ENCODE measurements at places on chromosomes 5 and 9.
A peak's percentile ranks its signal among the peaks of the same experiment; 100 is the strongest.

DNA sequence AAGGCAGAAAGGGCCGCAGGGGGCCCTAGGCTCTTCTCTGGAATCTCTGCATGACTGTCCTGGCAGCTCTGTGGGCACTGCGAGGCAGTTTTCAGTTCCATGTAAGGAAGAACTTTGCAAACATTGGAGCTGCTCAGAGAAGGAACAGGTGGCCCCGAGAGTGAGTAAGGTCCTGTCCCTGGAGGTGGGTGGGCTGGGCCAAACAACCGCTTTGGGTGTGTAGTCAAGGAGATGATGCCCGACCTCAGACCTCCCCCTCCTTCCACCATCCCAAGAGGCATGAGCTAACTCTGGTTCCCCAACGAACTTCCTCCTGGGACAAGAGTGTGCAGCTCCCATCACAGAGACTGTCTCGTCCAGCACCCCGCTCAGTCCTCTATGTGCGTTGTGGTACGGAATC, 20.5 kb downstream of the CSF1R start:
- no peak for DNase-seq

GRCh38 chr5:148179234-148179824, 11.0 kb downstream of the SPINK14 start:
- DNase-seq, result no peak

- no peak for DNase-seq
These were observed 17.7 kb downstream of the ZNF366 start for GRCh38 chr5:72489536-72489935.

DNA sequence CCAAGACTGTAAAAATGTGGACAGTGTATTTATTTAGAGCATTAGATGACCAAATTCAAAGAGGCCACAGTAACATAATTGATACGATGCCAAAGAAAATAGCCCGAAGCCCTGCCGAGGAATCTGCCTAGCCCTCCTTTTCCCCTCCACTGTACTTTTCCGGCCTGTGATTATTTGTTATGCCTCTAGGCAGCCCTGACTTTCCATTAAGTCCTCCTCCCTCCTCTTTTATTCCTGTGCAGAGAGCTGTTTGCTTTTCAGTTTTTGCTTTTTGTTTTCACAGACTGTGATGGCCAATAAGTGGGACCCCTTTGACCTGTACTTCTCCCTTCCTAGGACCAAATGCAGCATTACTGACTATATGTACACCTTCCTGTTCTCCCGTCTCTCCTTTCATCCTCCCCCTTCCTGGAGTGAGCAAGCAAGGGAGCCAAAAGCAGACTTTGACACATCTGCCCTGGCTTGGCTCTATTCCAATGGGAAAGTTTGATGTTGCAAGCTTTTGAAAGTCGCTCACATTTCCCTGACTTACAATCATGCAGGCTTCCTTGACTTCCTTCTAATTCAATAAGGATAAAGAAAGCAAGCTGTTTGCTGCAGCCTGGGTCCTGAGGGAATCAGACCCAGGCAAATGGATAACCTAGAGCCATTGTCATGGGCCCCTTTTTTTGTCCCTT, 76.1 kb downstream of the NREP start:
- DNase-seq, result no peak

GRCh38 chr5:91386120-91386519, 3.0 kb upstream of the ARRDC3 start:
- no peak for DNase-seq

DNA sequence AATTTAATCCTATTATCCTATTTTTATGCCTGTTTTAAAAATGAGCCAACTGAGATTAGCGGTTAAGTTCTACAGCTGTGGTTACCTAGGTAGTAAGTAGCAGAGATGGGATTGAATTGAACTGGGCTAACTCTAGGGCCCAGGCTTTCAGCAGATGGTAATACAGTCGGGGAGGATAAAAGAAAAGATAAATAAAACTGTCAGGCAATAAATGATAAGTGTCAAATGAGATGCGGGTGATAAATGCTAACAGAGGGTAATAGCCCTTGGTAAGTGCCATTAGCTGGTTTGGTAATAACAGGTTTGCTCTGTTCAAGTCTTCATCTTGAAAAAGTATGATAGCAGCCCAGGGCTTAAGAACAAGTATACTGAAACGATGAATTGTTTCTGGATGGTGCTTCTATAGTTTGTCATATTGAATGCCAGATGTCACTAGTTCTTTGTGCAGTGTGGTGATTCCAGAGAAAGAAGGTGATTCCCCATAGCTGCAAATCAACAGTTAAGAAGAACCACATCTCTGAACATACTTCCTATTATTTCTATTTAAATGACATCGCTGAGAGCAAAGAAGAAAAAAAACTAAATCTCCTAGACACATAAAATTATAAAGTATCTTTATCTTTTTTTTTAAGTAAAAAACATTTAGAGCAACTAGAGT, 360.8 kb upstream of the PANK3 start:
- no peak for DNase-seq

DNA sequence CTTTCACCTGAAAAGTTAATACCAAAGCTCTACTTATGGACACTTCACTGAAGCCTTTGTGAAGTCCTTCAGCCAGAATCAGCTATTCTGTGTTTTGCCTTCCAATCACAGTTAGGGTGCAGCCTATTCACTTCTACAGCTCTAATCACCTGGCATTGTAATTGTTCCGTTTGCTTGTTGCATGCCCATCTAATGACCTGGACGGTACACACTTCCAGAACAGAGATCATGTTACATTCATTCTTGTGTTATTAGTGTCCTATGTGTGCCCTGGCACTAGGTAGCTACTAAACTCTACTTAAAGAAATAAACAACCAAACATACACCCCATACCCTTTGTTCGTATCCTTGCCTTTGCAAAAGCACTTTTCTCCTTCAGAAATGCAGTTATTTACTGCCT, 1162.9 kb upstream of the WWC1 start:
- no peak for DNase-seq

- no peak for DNase-seq
These were observed 220.4 kb downstream of the MAPKAP1 start for GRCh38 chr9:125486576-125486975.

DNA sequence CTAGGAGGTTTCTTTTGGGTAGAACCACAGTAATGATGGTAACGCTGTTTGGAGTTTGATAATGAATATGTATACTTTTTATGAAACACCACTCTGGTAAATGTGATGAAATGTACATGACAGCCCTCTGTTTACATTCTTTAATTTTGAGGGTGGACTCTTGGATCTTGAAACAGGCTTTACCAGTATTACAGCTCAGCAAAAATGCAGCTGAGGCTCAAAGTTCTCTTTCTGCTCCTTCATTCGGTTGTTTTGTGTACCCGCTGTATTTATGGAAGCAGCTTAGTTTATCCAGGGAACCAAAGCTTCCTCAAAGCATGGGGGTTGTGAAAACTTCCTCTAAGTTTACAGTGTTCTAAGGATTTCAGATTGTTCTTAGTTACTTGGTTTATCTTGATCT, 11.1 kb downstream of the GAPVD1 start:
- no peak for DNase-seq

DNA sequence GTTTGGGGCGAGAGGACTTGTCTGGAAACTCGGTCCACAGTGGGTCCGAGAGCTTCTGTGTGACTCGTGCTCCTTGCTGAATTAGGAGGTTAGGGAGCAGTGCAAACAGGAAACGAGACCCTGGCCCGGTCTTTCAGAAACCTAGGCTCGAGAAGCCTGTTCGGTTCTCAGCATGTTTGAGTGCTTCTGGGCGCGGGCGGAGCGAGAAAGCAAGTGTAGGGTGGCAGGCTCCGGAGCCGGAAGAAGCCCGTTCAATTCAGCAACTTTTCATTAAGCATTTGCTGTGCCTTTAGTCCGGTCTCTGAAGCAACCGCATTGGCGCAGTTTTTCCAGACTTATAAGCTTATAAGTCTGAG, 547 bp downstream of the CLTA start:
- DNase-seq, result peak; percentile 33

GRCh38 chr5:111254613-111255012, 30.4 kb downstream of the CAMK4 start:
- peak; percentile 41 for DNase-seq

GRCh38 chr5:36876965-36877666, 547 bp downstream of the NIPBL start:
- DNase-seq, result peak; percentile 36

DNA sequence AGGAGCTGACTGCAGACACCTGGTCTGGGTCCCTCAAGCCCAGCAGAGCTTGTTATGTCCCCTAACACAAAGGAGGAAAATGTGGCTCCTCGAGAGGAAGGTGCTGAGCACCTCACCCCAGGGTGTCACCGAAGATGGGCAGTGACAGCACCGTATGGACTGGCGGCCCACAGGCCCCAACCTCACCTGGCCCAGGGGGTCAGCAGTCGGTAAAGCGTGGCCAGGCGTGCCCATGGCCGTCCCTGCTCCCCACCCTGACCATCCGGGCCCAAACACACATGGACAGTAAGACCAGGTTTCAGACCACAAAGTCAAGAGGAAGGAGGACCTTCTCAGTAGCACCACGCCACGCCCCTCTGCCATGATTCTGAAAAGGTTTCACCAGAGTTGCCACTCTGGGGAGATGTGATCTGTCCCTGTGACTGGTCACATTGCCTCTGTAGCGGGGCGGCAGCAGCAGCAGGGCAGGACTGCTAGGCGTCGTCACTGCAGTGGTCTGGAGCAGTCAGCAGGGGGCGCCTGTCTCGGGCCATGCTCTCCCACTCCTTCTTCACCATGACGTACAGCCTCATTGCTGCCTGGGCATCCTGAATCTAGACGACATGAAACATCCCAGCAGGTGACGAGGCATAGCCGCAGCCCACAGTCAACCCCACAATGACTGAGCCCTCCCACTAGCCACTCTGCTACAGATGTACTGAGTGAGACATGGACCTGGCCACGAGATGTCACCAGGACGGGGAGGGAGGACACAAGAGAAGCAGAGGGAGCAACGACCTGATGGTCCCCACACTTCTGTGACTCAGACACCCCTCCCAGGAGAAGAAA, 11.1 kb downstream of the REXO4 start:
- DNase-seq, result peak; percentile 70

- DNase-seq, result no peak
These were observed 102.4 kb downstream of the VAV2 start for GRCh38 chr9:133889584-133890301.

DNA sequence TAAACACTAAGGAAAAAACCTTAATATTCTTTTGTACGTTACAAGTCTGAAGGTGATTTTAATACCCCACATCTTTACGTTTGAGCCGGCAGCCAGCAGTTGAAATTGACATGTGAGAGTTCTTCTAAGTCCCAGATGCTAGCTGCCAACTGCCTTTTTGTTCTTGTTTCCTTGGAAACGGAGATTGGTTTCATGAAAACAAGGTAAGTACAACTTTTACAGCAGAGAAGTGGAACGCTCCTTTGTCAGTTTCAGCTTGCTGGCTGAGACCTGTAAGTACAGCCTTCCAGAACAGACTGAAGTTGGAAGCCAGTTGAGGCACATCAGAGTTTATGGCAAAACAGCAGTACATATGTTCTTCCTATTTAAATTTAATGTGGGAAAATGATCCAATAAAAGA, 1018.4 kb upstream of the ARRDC3 start:
- DNase-seq, result no peak

DNA sequence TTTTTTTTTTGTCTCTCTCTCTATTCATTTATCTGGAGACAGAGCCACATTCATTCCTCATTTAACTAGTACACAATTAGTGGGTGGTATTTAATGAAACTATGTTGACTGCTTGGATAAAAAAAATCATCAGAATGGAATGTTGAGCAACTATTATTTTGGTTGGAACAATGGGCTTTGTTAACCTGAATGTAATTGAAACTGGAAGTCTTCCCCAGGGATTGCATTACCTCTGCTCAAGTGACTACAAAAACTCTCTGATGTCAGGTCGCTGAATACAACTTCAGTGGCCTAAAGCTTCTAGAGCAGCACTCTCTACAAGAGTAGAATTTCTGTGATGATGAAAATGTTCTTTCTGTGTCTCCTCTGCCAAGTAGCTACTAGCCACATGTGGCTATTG, 295.8 kb downstream of the DEPDC1B start:
- DNase-seq, result no peak

GRCh38 chr9:135526730-135527571, 5.7 kb downstream of the LCN1 start:
- no peak for DNase-seq

- DNase-seq, result no peak
These were observed 13.6 kb upstream of the LAMC3 start for GRCh38 chr9:130995086-130996011.
